ENCODE measurements at places on chromosomes 3 and 15.

DNA sequence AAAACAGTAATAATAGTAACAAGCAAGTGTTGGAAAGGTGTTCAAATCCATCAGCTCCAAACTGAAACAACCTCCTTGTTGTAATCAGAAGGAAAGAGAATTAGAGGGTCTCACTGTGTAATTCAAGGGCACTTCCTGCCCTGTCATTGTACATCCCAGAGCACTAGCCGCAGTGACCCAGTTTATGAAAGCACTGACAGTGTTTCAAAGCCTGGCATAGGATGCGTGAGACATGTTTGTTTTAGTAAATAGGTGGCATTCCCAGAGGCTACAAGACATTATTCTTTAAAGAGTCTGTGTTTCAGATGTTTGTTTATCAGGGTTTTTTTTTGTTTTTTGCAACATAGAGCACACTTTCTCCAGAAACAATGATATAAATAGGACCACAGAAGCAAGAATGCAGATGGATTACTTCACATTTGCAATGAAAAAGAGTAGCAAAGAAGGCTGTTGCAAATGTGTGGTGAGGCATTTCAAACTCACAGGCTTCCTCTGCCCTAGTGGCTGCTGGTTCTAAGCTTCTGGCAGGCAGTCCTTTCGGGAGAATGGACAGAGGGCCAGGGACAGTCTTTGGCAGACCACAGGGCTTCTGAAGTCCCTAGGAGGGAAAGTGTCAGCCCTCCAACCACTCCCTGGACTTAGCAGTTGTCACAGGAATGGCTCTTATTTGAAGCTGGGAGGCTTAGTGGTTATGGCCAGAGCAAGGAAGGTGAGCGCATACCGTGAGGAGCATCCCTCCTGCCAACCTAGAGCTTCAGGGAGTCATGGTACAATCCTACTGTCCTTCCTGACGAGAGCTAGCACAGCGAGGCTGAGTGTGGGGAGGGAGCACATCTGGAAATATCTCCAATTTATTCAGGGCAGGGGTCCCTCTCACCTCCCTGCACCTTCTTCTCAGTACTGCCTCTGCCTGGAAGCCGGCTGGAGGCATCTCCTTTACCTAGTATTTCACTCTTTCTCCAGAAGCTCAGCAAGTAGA is 31.4 kb upstream of the TIPARP start:
- no peak for DNase-seq

GRCh38 chr3:72848703-72849081 is 447 bp upstream of the SHQ1 start:
- no peak for DNase-seq

- DNase-seq: no peak
Measured at GRCh38 chr3:144963810-144964209, 992.2 kb downstream of the DIPK2A start.

DNA sequence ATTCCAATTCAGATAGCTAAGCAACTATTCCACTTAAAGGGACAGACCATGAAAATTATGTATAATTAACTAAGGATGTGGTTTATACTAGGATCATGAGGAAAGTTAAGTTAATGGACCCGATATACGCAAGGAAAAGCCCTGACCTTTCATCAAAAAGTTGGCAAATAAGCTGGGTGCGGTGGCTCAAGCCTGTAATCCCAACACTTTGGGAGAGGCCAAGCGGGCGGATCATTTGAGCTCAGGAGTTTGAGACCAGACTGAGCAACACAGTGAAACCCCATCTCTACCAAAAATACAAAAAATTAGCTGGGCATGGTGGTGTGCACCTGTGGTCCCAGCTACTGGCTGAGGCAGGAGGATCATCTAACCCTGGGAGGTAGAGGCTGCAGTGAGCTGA is 39.6 kb downstream of the SCAP start:
- no peak for DNase-seq

GRCh38 chr3:149188494-149188893 is 33.1 kb downstream of the CP start:
- no peak for DNase-seq

DNA sequence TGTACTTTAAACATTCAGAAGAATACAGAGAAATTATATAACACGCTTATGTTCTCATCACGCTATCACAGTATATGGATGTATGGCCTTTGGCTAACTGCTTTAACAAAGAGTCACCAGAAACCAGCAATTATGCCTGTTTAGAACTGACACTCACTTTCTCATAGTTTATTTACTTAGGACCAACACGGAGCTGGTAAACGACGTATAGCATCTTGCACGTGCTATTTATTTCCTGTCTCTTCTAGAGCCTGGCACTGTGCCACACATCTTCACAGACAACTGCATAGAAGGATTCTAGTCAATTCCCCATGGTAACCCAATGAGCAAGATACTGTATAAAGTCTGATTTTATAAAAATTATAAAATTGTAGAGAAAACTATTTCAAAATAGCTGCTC is 43.6 kb downstream of the TBC1D2B start:
- no peak for DNase-seq
